Naive thymus-derived CD4-positive, alpha-beta T cell (primary cell): ENCODE measurements at places on chromosomes 1 and 21.

DNA sequence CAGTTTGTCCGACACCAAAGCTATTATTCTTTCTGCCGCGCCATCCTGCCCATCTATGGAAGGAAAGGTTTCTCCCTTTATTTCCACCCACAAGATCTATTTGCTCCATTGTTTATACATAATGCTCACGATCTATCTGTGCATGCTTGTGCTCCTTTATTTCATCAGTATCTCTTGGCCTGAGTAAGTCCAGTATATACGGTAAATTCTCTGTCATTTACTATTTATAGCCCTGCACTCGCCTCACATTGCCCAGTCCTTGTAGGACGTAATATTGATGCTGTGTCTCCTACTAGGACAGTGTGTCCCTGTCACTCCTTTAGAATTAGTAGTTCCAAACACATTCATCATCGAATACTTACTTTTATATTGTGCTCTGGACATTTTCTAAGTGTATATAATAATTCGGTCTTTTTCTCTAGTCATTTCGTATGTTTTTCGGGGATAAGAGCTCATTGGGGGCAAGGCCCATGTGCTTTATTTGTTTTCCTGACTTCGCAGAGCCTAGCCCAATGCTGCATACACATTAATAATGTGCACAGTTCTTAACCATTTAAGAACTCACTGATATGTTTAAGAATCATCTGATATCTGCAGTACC, 3.1 kb upstream of the NID1 start:
- DNase-seq: no peak

DNA sequence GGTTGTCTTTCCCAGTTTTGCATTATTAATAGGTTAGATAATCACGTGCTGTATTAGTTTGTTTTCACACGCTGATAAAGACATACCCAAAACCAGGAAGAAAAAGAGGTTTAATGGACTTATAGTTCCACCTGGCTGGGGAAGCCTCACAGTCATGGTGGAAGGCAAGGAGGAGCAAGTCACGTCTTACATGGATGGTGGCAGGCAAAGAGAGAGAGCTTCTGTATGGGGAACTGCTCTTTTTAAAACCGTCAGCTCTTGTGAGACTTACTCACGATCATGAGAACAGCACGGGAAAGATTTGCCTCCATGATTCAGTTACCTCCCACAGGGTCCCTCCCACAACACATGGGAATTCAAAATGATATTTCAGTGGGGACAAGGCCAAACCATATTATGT, 2.3 kb upstream of the VCAM1 start:
- no peak for DNase-seq

DNA sequence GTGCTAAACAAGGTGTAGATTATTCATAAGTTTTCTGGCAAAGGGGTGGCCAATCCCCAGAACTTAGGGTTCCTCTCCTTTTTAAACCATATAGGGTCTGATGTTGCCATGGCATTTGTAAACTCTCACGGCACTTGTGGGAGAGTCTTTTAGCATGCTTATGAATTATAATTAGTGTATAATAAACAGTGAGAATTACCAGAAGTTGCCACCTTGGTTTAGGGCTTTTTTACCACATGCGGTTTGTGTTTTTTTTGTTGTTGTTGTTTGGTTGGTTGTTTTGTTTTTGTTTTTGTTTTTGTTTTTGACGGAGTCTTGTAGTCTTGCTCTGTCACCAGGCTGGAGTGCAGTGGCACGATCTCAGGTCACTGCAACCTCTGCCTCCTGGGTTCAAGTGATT, 8.9 kb upstream of the LAX1 start:
- no peak for DNase-seq

- DNase-seq: no peak
Measured at GRCh38 chr1:25184001-25184762, 48.1 kb downstream of the SYF2 start.

DNA sequence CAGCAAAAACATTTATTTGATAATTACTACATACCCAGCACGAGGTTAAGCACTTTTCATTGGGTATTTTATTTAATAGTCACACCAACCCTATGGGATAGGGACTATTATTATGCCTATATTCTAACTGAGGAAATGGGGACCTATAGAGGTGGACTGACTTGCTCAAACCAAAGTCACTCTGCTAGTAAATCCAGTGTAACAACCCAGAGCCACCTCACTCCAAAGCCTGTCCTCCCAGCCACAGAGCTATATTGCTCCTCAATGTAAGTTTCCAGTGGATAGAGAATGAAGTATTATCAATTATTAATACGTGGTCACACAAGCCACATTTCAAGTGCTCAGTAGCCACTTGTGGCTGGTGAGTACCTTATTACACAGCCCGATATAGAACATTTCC, 97.5 kb downstream of the RGS2 start:
- DNase-seq: no peak

DNA sequence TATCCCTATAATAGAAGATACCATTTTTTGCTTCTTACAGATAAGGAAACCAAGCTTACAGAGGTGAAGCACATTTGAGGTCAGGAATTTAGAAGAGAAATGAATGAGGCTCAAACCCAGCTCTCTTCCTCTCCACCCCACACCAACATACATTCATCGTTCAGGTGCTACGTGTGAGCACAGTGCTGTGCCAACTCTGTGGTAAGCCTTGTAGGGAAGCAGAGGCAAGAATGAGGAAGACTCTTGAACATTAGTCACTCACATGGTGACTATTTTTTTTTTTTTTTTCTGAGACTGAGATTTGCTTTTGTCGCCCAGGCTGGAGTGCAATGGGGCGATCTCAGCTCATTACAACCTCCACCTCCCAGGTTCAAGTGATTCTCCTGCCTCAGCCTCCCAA, 314.0 kb downstream of the NTNG1 start:
- DNase-seq: no peak

DNA sequence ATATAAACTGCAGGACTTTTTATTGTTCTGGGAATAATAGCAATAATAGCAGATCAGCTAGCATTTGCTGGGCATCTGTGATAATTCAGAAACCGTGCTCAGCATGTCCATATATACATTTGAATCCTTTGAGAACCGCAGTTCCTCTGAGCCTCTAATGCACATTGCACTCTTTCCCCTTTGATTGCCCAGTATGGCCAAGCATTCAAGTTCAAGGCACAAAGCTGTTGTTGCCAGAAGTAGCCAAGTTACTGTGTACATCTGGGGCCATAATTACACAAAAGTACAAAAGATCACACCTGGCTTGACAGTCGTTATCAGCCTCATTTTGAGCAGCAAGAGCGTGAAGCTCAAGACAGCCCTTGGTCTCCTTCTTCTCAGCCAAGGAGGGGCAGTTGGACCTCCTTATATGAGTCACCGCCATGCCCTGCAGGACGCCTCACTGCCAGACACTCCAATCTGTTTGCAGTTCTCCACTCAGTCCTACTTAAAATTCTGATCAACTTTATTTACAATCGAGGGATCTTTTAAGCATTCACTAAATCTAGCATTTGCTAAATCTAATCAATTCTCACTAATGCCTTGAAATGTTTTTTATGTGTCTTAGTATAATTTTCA, 216.0 kb downstream of the SLC35F3 start:
- DNase-seq: no peak

GRCh38 chr1:29811727-29812407, 575.5 kb downstream of the PTPRU start:
- no peak for DNase-seq

- DNase-seq: no peak
Measured at GRCh38 chr21:17197996-17198395, 314.8 kb upstream of the CXADR start.

DNA sequence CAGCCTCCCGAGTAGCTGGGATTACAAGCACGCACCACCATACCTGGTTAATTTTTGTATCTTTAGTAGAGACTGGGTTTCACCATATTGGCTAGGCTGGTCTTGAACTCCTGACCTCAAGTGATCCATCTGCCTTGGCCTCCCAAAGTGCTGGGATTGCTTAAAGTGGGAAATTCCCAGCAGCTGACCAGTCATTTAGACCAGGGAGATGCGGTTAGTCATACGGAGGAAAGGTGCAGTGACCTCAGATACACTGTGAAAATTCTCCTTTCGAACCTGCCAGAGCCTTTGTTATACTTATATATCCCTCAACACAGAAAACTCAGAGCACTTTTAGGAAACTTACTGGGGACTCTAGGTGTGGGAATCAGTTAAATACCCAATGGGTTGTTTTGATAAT, 39.6 kb downstream of the MAP10 start:
- DNase-seq: no peak

GRCh38 chr1:115865704-115866380, 24.9 kb upstream of the NHLH2 start:
- no peak for DNase-seq

GRCh38 chr1:115140442-115141144, 51.3 kb upstream of the TSPAN2 start:
- DNase-seq: no peak

GRCh38 chr1:31954607-31955283, 16.6 kb upstream of the PTP4A2 start:
- DNase-seq: no peak

- DNase-seq: no peak
Measured at GRCh38 chr1:1202831-1203560, 3.4 kb downstream of the TNFRSF18 start.

DNA sequence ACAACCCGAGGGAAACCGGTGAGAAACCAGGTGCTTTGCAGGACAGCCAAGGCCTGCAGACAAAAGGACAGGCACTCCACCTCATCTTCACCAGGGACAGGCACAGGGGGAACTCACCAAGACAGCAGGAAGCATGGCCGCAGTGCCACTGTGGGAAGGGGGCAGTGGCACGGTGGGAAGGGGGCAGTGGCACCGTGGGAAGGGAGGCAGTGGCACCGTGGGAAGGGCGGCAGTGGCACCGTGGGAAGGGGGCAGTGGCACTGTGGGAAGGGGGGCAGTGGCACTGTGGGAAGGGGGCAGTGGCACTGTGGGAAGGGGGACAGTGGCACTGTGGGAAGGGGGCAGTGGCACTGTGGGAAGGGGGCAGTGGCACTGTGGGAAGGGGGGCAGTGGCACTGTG, 28.4 kb upstream of the LRRC47 start:
- DNase-seq: no peak

DNA sequence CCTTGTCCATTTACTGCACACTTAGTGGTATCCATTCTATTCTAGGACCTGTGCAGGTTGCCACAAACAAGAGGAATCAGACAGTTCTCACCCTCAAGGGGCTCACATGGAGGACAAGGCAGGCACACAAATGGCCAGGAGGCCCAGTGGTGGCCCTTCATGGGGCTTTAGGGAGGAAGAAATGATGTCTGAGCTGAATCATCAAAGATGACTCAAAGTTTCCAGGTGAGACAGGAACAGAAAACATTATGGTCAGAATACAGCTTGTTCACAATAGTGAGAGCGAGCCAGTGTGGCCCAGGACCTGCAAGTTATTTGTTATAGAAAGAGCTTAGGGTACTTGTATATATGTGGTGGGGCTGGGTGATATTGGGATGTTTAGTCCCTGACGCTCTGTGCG, 26.4 kb downstream of the SHISAL2A start:
- no peak for DNase-seq

- no peak for DNase-seq
Measured at GRCh38 chr1:224292419-224292818, 37.6 kb downstream of the NVL start.

GRCh38 chr1:34408011-34408410, 231.3 kb downstream of the C1orf94 start:
- no peak for DNase-seq

DNA sequence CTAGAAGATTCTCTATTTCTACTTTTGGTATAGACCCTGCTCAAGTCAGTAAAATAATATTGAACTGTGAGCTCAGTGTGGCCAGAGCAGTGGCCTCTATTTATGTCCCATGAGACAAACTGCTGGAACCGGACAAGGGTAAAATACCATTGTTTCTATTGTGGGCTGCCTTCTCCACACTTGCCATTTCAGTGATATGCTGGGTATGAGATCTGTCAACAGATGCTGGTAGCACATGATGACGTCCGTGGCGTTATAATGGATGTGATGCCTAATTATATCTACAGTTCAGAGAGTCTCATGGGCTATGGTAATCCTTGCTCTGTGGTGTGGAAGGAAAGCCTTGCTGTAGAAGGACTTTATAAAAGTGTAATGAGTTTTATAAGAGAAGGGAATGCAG, 2.4 kb downstream of the ACTN2 start:
- DNase-seq: no peak

GRCh38 chr1:172745014-172745413, 86.1 kb downstream of the FASLG start:
- DNase-seq: no peak

- DNase-seq: no peak
Measured at GRCh38 chr1:112614460-112615065, 4.4 kb downstream of the ST7L start.

GRCh38 chr1:14724246-14724645, 125.8 kb downstream of the KAZN start:
- no peak for DNase-seq

DNA sequence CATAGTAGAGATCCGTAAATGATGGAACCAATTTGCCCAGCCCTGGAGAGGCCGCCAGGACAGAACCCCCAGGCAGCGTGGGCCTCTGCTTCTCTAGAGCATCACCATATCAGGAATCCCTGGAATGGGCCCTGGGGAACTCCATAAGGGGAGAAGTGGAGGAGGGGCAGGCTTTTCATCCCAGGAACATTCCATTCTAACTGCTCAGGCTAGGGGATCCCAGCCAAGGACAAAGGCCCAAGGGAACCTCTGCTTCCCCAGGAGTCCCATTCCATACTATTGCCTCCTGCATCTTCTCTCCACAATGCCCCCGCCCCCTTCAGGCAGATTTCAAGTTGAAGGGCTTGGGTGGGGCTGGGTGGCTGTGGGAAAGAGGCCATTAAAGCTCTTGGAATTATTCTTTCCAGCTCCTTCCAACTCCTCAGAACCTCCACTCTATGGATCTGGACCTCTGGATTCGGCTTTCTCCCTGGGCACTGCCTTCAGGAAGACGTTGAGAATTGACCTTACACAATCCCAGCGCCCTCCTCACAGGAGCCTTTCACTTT, 6.0 kb downstream of the TRNP1 start:
- no peak for DNase-seq

GRCh38 chr1:236800002-236800620, 5.0 kb downstream of the MTR start:
- DNase-seq: no peak

DNA sequence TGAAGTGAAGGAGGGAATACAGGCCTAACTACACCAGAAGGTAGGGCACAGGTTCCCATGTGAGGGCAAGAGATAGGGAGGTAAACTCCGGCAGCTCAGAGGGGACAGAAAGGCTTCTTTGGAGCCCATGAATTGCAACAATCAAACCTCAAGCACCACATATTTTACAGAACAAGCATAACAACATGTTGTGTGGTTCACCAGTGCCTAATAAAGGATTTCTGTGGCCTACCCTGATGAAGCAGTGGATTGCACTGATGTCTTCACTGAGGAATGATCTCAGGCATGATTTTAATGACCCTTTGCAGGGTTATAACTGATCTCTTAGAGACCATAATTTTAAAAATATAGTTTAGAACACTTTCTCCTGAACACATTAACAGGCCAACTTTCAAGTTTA, 77.4 kb downstream of the RUNX1 start:
- DNase-seq: no peak

- no peak for DNase-seq
Measured at GRCh38 chr1:227730630-227731151, 4.4 kb downstream of the JMJD4 start.

GRCh38 chr1:192407206-192407605, 90.4 kb downstream of the RGS21 start:
- no peak for DNase-seq

- no peak for DNase-seq
Measured at GRCh38 chr1:32219022-32219421, 3.1 kb downstream of the TMEM234 start.

GRCh38 chr1:96510911-96511310, 210.7 kb upstream of the PTBP2 start:
- DNase-seq: no peak

- DNase-seq: no peak
Measured at GRCh38 chr21:38652396-38652795, 153.3 kb upstream of the ETS2 start.
